ENCODE measurements at places on chromosomes 1 and 21.

- DNase-seq = no peak
Observed at GRCh38 chr1:107934578-107934977, 30.4 kb downstream of the VAV3 start.

DNA sequence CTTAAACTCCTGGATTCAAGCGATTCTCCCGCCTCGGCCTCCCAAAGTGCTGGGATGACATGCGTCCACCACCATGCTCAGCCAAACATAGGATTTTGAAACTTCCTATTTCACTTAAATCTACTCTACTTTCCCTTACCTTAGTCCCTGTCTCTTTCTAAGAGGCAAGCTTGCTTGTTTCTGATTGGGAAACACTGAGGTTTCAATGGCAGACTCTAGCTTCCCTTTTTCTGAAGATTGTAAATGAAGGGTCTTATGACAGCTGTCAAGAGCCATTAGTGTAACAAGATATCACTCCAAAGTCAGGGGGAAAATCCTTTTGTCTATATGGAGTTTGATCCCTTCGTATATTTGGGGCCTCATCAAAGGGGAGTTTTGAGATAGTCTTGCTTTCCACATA is 23.5 kb upstream of the LMO4 start:
- no peak for DNase-seq

GRCh38 chr1:63238721-63239120 is 83.6 kb upstream of the FOXD3 start:
- DNase-seq = no peak

DNA sequence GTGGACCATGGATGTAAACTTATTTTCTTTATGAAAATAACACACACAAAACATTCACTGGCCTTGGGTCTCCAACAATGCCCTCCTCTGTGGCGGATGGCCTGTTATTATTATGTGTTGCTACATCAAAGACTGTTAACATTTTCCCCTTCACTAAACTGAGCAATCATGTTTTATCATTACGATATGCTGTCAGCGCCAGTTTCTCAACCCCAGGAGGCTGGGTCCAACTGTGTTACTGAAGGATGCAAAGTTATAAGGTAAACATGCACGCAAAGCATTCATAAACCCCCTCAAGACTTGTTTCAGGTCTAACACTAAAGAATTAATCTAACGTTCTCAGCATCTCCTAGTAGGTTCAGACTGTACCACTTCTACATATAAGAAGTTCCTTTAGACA is 6.0 kb upstream of the DUSP10 start:
- no peak for DNase-seq

- no peak for DNase-seq
Observed at GRCh38 chr1:198829356-198829755, 190.5 kb downstream of the PTPRC start.

Data from breast epithelium (tissue), 4 donors.